NCI-H446 (cell line): ENCODE measurements at places on chromosomes 1 and 21.

- peak; percentile 89 for DNase-seq
These were observed 881.5 kb downstream of the LTN1 start for GRCh38 chr21:28111151-28111619.

GRCh38 chr1:197093226-197093885 is 26.3 kb upstream of the F13B start:
- no peak for DNase-seq

DNA sequence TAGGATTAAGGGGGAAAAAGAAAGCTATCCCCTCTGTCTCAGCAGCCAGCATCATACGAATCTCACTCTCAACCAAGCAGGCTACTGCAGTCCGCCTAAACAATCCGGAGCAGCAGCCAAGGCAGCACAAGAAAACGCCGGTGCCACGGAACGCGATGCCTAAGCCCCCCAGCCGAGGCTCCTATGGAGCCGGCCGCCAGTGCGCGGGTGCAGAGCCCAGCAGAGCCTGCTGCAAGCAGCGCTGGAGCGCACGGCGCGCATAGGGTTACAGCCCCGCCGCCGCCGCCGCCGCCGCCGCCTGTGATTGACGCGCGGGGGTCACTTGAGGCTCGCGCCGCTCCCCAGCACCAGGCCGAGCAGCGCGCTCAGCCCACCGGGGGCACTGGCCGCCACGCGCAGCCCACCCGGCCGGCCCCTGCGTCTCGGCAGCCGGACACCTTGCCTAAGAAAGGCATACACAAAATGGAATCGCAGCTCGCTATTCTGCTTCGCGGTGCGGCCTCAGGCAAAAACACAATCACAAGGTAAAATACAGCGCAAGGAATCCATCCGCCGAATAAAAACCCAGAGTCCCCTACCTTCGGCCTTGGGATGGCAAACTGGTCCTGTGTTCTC is 780 bp downstream of the HIVEP3 start:
- peak; percentile 36 for DNase-seq

GRCh38 chr1:15042866-15043265 is 110.7 kb upstream of the TMEM51 start:
- no peak for DNase-seq

- DNase-seq, result no peak
These were observed 84.9 kb upstream of the DMRTA2 start for GRCh38 chr1:50508040-50508586.

GRCh38 chr1:203937678-203938330 is 76.4 kb downstream of the SNRPE start:
- DNase-seq, result no peak

GRCh38 chr1:200253774-200254495 is 155.9 kb downstream of the ZNF281 start:
- no peak for DNase-seq

DNA sequence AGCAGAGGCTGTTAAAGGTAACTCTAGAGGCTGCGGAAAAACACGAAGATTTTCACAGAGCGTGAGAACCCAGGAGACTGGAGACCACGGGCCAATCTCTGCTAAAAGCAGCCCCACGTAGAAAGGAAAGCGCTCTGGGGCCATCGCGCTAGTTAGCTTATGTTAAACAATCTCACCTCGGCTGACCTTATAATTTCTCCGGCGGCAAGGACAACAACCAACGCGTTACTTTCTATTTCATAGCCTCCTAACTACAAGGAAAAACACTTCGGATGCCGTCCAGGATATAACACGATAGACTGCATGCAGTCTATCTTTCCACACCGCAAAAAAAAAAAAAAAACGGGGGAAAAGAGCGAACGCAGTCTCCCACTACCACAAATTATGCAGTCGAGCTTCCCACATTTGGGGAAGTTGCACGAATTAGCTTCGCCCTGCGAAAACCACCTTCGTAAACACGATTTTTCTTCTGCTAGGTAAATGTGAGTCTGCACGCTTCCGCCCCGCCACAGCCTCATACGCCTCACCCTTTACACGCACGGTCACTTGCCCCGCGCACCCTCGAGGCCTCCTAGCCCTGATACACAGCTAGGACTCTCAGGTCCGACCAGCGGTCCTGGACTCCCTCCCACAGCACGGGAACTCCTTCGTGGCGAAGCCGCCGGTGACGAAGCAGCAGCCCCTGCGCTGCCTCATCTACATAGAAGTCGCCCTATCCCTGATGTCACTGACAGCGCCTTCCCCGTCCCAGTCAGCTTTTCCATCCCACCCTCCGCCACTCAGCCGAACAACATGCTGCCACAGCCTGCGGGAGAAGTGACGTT is 87.8 kb downstream of the PRKAB2 start:
- peak; percentile 95 for DNase-seq

- DNase-seq, result no peak
These were observed 58.5 kb downstream of the SLC25A24 start for GRCh38 chr1:108141621-108142020.

- DNase-seq, result peak; percentile 48
These were observed 11.5 kb upstream of the A3GALT2 start for GRCh38 chr1:33332357-33332789.

DNA sequence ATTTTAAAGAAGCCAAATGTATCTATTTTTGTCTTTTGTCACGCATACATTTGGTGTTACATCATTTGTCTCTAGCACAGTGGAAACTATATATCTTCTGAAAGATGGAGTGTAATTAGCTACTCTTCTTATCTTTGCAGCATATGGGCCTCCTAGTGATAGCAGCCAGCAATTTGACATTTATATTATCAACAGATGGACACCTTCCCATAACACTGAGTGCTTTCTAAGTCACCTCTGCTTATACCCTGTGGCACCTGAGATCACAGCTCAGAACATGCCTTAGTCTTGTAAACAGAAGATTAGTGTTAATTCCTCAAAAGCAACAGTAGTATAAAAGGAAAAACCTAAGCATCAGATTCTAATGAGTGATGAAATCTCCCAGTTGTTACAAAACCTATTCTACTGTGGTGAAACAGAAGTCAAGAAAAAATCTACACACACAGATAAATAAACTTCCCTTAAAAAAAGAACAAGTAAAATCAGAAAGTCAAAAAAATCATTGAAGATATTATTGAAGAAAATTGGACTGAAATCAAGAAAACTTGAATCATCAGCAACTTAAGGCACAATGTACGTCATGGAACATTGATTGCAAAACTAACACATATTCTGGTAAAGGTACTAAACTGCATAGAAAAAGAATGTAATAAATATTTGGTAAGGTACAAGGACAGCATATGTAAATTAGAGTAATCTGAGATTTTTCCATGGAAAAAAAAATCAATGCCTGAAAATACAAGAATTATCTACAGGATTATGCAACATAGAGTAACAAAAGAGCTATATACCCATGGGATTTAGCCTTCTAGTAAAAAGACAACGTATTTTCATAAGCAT is 61.7 kb downstream of the KCNT2 start:
- DNase-seq, result no peak

- DNase-seq, result peak; percentile 73
These were observed 10.0 kb upstream of the TNFRSF8 start for GRCh38 chr1:12052997-12053686.

- no peak for DNase-seq
These were observed 13.2 kb upstream of the PRMT2 start for GRCh38 chr21:46622226-46622625.

DNA sequence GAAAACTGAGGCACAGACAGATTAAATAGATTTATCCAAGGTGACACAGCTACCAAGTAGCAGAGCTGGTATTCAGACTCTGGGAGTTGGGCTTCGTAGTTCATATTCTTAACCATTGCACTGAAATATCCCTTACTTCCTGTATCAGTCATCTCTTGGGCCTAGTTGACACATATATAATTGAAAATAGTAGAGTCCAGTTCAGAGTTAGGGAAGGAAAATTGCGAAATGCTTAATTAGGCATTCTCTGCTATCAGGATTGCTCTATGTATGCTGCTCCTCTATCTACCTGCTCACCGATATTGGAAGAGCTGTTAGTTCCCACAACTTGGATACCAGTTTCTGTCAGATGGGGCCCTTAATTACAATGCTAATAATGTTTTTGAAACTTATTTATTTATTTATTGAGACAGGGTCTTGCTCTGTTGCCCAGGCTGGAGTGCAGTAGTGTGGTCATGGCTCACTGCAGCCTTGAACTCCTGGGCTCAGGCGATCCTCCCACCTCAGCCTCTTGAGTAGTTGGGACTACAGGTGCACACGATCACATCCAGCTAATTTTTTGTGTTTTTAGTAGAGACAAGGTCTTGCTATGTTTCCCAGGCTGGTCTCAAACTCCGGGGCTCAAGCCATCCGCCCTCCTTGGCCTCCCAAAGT is 8.2 kb downstream of the RCOR3 start:
- DNase-seq, result no peak

DNA sequence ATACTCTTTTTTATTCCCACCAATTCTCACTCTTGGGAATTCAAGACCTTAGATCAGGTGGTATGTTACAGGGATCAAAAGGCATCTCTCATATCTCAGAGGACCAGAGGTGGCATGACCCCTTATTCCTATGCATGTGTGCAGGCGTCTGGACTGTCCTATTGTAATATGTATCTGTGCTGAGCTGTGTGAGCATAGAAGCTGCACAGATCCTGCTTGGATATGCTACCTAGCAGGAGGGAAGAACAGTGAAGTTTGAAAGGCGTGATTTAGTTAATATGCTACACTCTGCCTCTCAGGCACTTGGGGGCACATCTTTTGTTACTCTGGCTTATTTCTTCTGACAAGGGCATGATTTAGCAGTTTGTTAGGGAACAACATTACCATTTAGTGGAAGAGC is 86.7 kb upstream of the ZRANB2 start:
- DNase-seq, result no peak

- DNase-seq, result no peak
These were observed 99.6 kb upstream of the CDC42BPA start for GRCh38 chr1:227417756-227418480.

GRCh38 chr1:175829845-175830244 is 86.5 kb upstream of the TNR start:
- no peak for DNase-seq

DNA sequence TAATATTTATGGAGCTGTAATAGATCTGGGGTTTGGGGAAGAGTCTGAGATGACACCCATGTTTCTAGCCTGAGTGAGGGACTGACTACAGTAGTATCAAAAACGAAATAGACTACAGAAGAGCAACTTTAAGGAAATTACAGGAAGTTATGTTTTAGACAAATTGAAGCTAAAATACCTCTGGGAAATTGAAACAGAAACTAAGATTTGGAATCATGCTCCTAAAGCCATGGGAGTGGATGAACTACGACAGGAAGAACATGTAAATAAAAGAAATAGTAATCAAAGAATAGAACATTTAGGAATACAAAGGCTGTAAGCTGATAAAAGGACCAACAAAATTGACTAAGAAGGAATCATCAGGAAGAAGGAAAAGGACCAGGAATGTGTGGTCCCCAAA is 68.9 kb downstream of the KIAA0319L start:
- no peak for DNase-seq

GRCh38 chr1:61005614-61006580 is 76.5 kb upstream of the NFIA start:
- DNase-seq, result no peak

- DNase-seq, result no peak
These were observed 66.4 kb upstream of the SOD1 start for GRCh38 chr21:31592963-31593560.

DNA sequence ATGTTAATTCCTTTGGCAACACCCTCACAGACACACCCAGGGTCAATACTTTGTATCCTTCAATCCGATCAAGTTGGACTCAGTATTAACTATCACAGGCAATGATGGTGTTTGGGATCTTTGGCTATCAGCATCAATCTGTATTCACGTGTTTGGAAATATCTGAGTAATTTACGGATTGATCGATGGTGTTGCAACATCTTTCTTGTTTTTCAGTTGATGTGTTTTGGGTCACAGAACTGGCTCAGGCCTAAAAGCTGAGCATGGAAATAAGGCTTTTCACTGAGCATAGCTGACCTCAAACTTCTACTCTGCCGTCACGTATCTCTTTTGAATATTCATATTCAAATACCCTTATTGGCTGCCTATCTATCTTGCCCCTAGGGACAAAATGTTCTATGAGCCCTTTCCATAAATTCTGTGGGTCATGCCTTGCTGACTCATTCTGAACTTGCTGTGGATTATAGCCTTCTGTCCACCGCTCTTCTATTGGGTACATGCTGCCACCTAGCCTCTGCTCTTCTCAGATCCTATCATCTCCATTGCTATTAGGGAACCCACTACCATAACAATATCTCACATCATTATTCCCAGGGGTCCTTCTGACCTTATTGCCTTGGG is 156.0 kb downstream of the PDE4B start:
- DNase-seq, result peak; percentile 60

GRCh38 chr1:182383037-182383661 is 8.4 kb downstream of the GLUL start:
- no peak for DNase-seq

GRCh38 chr1:62092110-62092509 is 102.5 kb upstream of the L1TD1 start:
- DNase-seq, result no peak

- DNase-seq, result no peak
These were observed 5.8 kb downstream of the CDC42BPA start for GRCh38 chr1:227312361-227313025.

GRCh38 chr1:208280681-208281450 is 36.7 kb upstream of the PLXNA2 start:
- no peak for DNase-seq

- no peak for DNase-seq
These were observed 1.4 kb downstream of the PI4KB start for GRCh38 chr1:151325646-151326429.

GRCh38 chr1:112040891-112041740 is 51.6 kb upstream of the KCND3 start:
- peak; percentile 46 for DNase-seq

GRCh38 chr1:163959622-163960021 is 599.4 kb upstream of the PBX1 start:
- peak; percentile 13 for DNase-seq

- no peak for DNase-seq
These were observed 41.4 kb downstream of the YARS1 start for GRCh38 chr1:32775640-32776337.

DNA sequence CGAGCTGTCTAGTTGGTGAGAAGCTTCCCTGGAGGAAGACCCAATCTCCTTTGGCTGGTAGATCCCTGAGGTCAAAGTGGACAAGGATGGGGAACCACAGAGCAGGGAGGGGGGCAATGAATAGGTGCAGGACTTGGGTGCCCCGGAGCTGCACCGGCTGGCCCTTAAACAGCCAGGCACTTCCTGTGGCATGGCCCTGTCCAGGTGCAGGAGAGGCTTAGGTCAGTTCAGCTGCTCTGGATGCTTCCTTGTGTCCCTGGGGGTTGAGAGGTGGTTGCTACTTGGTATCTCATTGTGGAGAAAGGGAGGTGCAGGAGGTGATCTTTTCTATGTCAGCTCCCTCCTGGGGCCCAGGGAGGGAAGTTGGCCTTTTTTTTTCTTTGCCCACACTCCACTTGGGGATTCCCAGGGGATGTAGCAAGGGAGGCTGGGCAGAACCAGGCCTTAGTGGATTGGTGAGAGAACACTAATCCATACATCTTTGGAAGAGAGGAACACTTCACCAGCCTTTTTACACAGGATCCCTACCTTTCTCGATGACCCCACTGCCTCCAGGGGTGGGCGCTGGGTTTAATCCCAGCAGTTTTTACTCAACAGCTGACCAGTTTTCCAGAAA is 1.2 kb upstream of the ST3GAL3 start:
- DNase-seq, result no peak

GRCh38 chr21:25836396-25836795 is 101.6 kb downstream of the GABPA start:
- DNase-seq, result no peak
